ENCODE measurements at places on chromosomes 3 and 15.
A peak's percentile ranks its signal among the peaks of the same experiment; 100 is the strongest.

DNA sequence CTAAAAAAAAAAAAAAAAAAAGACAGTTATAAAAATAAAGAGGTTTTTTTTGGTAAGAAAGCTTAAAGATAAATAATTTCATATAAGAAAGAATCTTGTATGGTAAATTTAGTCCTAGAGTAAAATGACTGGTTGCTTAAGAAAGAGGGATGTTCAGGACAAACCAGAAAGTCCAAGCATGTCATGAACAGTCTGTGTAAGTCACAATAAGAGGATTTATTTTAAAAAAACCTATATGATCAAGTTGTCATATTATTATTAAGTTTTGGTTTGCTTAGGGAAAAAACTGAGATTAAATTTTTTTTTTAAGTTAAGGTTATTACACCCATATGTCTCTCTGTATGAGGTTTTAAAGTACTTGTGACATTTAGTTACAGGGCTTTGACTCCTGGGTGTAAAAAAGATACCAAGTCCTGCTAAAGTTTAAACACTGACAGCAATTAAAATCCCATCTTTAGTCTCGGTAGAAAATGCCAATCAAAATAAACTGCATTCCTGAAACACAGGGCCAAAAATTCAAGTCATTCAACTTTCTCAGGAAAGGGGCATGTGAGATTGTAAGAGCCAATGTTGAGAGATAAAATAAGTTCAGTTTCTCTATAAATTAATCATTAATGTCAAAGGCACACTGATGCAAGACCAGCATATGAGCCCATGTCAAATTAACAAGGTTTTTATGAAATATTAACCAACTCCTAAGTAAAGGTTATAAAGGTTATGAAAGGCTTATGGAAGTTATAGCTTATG, 8.5 kb upstream of the BDH1 start:
- DNase-seq: no peak

DNA sequence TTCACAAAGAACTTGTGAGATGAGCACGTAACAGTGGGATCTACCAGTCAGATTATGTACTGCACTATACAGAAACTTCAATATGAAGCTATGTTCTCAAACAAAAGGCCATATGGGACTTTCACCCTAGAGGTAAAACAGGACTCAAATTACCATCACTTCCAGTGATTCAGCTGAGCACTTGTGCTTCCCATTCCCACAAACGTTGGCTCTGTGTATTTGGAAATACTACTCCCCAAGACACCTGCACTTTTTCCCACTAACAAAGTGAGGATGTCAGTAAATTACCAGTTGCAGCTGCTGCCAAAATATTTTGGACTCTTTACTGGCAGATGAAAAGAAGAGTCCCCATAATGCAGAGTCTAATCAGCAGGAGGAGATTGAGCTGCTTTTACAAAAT, 1570.1 kb downstream of the SI start:
- DNase-seq: no peak

- no peak for DNase-seq
Observed at GRCh38 chr15:89693696-89694095, 3.1 kb downstream of the WDR93 start.

DNA sequence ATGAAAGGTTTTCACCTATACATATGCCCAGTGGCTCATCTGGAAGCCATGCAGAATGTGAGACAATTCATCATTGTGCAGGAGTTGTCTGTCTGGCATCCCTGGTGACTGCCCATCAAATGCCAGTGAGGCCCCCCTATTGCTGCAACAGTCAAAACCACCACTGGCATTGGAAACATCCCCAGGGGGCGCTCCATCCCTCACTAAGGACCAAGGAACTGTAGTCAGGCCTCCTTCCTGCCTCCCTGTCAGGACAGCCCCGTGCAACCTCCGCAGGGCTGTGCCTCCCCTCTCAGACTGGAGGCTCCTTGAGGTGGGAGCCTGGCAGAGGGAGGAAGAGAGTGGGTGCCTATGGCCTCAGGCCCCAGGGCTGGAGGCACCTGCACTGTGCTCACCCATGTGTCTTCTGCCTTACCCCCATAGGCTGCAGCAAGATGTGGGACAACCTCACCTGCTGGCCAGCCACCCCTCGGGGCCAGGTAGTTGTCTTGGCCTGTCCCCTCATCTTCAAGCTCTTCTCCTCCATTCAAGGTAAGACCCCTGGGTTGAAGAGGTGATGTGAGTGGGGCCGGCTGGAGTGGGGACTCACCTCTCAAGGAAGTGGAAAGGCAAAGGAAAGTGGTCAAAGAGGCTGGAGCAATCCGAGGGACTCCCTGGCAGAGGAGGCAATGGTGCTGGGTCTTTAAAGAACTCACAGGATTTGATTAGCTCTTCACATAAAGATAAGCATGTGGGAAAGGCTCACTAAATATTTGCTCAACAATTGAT, 16.5 kb downstream of the VIPR1 start:
- no peak for DNase-seq

DNA sequence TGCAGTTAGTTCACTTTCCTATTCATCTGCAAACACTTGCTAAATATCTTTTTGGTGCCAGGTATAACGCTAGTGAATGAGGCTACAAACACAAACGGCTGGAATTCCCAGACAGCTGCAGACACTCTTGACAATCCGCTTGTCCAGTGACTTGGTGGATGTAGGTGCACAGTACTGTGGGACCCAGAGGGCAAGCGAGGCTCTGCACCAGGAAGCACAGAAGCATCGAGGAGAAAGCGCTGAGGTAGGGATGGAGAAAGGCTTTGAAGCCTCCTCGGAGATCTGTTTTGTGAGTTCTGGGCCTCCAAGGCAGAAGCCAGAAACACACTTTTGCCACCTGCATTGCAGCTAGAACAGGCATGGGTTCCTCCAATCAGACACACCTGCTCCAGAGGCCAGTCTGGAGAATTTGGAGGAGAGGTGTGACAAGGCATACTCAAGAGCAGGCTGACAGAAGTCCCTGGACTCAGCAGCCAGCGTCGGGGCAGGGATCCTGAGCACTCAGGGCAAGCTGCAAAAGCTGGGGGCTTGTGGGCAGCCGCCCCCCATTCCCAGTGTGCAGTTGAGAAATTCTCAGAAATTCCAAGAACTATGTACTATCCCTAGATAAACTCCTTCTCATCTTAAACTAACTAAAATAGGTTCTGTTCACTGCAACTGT, 232.5 kb downstream of the OCA2 start:
- no peak for DNase-seq

GRCh38 chr3:53821631-53822121, 24.5 kb downstream of the CHDH start:
- peak; percentile 32 for DNase-seq

GRCh38 chr3:52827866-52828376, 2.6 kb downstream of the ITIH4 start:
- no peak for DNase-seq

- DNase-seq: no peak
Observed at GRCh38 chr3:45124352-45124751, 21.8 kb downstream of the CDCP1 start.

- no peak for DNase-seq
Observed at GRCh38 chr3:160638184-160638583, 38.8 kb upstream of the ARL14 start.

DNA sequence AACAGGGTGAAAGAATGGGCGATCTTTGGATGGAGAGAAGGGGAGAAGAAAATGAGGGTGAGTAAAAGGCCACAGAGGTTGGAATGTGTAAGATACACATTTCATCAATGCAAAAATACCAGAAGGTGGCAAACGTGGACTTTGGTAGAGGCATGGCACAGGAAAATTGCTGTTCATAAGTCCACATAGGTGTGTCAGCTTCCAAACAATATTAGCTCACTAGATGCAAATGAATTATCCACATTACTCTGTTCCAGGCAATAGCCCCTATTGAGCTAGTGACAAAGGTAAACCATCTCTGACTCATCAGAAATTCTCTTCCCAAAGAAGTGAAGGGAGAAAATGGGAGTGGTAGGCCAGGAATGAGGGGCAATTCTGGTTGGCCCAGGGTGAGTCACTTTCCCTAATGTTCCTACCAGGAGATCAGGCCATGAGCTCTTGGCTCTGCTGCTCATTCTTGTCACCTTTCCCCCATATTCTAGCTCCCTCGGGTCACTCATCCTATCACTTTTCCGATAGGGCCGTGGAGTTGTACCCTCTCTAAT, 19.9 kb downstream of the ACKR2 start:
- no peak for DNase-seq

GRCh38 chr3:113454630-113455029, 13.3 kb upstream of the CFAP44 start:
- no peak for DNase-seq

GRCh38 chr3:25423780-25424588, 4.1 kb upstream of the RARB start:
- no peak for DNase-seq

- no peak for DNase-seq
Observed at GRCh38 chr3:167762296-167762695, 26.8 kb downstream of the SERPINI1 start.

DNA sequence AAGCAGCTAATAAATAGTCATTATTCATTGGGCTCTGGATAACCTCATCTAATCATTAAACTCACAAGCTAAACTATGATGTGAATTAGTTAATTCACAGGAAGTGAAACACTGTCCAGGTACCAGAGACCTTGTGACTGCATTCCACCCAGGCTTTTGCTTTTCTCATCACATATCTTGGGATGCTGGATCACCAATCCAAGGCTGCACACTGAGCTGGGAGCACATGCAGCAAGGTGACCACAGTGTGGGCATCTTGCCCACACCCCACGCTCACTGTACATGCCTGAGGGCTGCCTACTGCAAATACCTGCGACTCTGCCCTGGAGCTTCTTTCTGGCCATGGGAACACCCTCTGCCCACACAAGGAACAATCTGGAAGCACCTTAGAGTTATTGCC, 40.6 kb upstream of the TNFAIP8L3 start:
- no peak for DNase-seq

DNA sequence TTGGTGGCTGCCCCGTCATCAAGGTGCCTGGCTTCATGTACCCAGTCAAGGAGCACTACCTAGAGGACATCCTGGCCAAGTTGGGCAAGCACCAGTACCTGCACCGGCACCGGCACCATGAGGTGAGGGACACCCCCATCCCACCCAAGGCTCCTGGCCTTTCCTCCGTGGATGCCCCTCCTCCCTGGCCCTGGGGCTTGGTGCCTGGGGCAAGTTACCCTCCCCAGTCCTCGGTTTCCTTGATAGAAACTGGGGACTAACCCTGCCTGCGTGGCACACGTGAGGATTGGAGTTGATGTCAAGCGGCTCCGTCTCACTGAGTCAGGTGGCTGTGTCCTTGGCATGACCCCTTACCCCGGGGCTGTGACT, 43.9 kb downstream of the DHX30 start:
- no peak for DNase-seq

DNA sequence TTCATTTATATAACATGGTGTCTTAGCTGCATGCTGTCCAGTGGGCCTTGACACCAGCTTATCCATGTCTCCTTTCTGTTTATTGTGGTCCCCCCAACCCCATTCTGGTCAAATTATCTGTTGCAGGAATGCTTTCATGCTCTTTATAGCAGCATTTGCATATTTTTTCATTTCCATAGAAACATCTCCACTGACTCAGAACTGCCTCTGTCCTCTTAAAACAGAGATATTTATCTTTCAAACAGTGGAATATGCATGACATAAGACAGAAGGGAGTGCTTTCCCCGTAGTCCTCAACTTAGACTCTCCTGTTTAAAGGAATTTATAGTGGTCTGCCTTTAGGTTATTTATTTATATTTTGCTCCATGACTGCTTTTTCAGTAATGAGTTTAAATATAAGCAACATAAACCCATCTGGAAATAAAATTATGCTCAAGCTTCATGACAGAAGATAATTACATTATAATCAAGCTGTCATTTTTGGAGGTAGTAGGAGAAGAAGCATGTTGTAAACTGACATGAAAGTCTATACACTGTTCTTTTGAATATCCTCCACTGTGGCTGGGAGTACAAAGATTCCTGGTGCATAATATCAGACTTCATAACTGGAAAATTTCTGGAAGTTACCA, 179.5 kb upstream of the CD96 start:
- no peak for DNase-seq

DNA sequence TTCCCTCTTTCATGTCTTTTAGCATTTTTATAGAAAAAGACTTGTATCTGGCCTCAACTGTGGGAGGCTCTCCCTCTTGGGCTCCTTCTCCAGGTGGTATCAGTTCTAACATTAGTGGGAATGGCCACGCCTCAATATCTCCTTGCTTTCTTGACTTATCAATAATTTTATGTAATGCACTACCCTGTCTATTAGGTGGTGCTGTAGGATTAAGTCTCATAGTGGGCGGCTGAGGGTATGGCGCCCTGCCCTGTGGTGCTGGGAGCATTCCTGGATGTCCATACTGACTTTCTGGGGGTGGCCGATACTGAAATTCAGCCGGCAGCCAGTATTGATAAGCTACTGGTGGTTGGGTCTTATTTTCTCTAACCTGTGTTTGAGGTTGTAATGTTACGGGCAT, 8.7 kb upstream of the RPUSD3 start:
- DNase-seq: no peak

DNA sequence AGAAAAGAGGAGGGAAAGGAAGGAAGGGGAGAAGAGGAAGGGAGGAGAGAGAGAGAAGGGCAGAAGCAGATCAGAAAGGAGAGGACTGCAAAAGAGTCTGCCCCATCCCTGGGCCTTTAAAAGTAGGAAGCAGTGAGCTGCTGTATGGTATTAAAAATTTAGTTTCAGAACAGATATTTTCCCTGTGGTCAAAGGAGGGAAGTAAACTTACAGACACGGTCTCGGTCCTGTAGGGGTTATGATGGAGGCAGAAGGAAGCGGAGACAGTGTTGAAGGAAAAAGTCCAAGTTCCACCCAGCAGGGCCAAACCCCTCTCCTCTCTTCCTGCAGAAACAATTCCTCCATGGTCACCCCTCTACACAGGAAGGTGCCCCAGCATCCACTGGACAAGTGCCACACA, 122.0 kb upstream of the PROK2 start:
- DNase-seq: no peak

DNA sequence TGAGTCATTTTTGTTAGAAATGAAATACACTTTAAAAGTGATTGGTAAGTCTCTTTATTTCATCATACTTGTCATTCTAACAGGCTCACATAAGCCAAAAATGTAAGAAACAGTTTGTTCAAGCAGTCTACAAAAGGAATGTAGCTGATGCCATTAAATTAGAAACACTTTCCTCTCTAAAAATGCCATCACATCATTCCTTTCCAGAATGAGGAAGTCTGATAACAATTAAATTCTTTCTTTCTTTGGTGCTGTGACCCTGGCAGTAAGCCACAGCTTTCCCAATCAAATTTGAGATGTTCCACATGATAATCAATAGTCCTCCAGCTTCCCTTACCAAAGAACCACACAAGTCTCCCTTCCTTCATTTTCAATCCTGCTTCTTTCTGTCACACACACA, 9.4 kb upstream of the P2RY1 start:
- DNase-seq: no peak

DNA sequence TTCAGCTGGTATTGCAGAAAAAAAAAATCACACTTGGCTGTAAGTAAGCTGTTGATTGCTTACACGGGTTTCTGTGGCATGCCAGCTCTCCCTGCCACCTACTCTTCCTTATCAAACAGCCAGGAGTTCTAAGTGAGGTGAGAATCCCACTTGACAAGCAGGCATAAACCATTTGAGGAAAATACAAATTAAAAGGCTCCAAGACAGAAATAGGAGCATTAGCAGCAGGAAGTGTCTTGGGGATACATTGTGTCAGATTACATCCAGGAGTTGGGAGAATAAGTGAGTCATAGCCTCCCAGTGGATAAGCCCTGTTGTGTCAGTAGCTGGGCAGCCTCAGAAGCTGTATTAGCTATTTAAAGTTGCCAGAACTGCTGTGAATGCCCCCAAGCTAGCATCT, 256.0 kb downstream of the CNTN4 start:
- DNase-seq: no peak
